NCI-H748 treated with DMSO at 0.1 percent for 48 hours (cell line): ENCODE measurements at places on chromosomes 11 and 22.

- no peak for DNase-seq
Measured at GRCh38 chr11:122509091-122509490, 146.4 kb upstream of the UBASH3B start.

- no peak for DNase-seq
Measured at GRCh38 chr11:116202922-116203321, 569.9 kb downstream of the BUD13 start.

DNA sequence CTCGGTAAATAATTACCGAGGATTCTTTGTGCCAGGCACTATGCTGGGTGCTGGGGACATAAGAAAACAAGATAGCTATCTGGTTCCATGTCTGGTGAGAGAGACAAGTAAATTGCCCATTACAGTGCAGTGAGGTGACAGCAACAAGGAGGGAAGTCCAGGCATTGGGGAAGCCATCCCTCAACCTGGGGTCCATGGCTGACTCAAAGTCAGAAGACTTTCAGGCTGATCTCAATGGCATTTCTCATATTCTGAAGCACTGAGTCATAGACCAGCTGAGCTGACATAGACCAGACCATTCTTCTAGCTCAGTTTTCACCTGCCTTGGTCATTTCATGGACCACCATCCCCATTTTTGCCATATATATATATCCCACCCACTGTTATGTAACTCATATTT is 158.8 kb downstream of the TTC17 start:
- DNase-seq = no peak

GRCh38 chr11:12251666-12252560 is 125.5 kb upstream of the PARVA start:
- no peak for DNase-seq
